ENCODE measurements at places on chromosomes 12 and 14.

DNA sequence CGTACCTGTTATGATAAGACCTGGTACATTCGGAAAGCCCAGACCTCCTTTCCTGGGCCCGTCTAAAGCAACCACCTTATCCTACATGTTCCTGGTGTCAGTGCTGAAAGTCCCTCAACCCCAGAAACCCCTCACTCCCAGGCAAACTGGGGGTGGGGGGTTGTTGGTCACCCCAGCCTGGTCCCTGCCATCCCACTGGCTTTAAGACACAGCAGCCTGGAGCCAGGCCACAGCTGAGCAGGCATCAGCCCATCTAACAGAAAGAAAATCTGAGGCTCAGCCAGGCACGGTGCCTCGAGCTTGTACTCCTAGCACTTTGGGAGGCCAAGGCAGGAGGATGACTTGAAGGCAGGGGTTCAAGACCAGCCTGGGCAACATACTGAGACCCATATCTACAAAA is 4.5 kb downstream of the SELPLG start:
- no peak for DNase-seq

GRCh38 chr14:90398841-90399540 is 2.2 kb downstream of the CALM1 start:
- no peak for DNase-seq

DNA sequence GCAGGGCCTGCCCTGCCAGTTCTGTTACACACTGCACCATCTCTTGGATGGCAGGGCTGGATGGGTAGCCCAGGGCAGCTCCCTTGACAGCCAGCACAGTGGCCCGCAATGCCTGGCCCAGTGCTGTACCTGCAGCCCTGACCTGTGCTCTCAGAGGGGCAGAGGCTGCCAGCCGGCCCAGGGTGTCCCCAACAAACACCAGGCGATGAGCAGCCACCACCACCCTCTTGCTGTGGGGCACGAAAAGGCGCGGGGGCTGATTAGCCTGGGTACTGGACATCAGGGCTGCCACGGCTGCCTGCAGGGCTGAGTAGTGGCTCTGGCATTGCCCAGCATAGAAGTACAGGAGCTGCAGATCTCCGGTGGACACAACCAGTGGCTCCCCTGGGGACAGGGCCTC is 4.6 kb upstream of the SLC22A17 start:
- no peak for DNase-seq

DNA sequence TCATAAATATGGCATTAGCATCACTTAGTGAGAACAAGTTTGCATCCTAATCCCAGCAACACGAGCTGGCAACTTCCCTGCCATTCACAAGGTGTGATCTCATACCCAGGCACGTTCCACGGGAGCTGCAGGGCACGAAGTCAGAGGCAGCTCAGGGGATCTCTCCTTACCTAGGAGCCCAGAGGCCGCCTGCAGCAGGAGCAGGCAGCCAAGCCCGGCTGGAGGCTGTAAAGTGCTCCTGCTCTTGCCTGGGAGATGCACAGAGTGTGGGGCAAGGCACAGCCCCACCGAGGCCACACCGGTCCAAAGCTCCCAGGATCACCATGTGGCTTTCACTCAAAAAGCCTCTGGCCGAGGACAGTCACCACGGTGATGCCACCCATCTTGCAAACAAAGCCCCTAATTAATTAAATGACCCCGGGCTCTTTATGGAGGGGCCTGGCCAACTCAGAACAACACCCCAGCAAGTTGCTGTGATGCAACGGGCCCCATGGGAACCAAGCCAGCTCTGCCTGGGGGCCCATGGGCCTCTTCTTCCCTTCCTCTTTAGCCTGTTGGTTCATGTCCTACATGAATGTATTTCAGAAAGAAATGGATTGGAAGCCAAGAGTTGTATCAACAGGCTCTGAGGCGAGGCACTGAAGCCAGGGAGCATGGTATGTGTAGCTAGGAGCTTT is 26.5 kb downstream of the NUAK1 start:
- no peak for DNase-seq

DNA sequence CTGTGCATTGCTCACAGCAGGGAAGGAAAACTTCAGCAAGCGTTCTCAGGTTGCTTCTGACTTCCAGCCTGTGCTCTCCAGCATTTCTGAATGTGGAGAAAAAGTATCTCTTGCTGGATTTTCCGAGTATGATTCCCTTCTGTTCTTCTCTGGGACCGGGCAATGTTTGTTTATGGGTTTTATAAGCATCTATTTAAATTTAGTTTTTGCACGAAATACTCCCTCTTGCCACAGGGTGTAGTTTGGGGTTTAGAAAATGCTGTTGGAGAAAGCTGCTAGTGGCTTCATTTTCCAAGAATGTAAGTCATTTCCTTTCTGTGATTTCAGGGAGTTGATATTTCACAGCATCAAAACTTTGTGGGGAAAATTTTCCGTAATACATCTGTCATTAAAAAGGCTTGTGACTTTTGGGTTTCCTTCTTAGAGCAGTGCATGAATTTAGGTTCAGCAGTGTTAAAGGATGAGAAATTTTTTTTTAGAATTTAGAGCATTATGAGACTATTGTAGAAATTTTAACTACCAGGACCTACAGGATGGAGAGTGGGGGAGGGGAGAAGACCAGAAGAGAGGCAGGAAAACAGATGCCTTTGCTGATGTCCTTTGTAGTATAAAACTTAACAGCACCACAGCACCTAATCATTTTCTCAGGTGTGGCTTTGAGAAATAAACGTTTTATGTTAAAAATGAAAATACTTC is 1.5 kb downstream of the FRMD6 start:
- DNase-seq: peak; percentile 73

DNA sequence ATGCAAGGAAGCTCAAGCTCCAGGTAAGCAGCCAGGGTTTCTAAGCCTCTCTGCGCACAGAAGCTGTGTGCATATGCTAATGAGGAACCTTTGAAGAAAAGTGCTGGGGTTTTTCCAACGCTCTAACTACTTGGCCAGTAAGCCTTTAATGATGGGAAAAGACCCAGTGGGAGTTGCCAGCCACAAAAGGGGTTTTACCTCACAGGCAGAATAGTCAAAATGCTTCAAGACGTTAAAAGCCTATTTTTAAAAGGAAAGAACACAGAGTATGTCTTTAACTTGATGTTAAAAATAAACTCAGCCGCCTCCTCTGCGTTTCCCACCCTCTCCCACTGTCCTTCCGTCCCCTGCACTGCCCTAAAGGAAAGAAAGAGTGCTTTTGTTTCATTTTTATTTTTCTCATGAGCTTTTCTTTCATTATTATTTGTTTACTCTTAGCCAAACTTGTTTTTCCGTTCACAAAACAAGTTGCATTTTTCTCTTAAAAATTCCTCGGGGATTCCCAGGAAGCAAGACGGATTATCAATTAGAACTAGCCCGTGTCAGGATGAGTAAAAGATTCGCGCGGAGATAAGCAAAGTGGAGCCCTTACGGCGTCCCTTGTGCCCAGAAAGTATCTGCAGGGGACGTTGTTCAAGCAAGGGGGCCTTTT is 209.8 kb upstream of the NUDT4 start:
- DNase-seq: peak; percentile 42

GRCh38 chr12:53098354-53098981 is 1.0 kb downstream of the IGFBP6 start:
- peak; percentile 90 for DNase-seq

DNA sequence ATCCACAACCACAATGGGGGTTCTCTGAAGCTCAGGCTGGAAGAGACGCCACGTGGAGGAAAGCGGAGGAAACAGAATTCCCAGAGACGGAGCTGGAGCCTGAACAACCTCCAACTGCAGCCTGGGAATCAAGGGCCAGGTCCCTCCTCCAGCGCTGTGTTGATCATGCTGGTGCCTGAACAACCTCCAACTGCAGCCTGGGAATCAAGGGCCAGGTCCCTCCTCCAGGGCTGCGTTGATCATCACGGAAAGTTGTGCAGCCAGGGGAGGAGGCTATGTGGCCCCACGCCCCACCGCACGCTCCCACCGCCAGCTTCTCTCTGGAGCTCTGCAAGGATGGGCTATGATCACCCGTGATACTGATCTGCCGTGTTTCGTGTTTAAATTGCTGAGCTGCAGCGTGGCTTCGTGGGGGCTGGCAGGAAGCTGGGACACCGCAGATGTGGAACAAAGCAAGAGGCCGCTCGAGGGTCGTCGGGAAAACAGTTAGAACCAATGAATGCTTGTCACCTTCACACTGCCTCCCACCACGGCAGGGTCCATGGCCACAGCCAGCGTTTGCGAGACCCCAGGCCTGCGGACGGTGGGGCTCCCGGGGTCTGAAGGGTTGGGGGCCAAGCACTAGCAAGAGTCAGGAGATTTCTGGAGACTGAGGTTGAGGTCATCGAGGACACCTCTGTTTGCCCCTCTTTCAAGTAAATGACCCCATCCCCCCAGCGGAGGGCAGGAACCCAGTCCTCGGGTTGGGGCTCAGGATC is 51.8 kb upstream of the FBRSL1 start:
- DNase-seq: no peak

DNA sequence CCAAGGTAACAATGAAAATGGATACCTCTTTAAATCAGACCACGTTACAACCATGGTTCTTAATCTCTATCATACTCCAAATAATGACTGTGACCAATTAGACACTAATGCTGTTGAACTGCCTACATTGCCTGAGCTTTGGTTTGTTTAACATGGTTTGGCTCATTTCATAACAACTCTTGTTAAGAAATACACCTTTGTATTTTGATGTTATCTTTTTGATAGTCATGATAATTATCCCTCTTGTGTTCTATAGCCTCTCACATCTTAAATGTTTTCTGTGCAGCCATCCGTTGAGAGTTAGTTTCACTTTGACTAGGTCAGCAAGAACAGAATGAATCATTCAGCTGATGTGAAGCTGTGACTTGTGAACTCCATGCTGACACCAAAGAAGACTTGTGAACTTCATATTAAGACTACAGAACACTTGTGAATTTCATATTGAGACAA is 75.5 kb upstream of the RERGL start:
- DNase-seq: peak; percentile 83

DNA sequence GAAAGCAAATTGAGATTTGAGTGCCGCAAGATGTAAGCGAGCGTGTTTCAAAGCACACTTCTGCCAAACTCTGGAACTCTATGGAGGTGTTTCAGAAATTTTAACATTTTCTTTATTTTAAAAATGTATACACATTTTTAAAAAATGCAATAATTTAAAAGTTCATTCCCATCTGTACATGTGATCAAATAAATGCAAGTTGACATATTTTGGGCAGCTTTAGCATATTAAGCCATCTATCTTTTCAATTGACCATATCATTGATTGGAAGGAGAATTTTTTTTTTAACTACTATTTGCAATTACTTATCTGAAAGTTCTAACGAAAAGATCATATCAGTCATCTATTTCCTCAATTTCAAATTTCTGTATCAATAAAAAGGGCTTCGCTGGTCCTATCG is 101.3 kb downstream of the PPM1H start:
- no peak for DNase-seq

DNA sequence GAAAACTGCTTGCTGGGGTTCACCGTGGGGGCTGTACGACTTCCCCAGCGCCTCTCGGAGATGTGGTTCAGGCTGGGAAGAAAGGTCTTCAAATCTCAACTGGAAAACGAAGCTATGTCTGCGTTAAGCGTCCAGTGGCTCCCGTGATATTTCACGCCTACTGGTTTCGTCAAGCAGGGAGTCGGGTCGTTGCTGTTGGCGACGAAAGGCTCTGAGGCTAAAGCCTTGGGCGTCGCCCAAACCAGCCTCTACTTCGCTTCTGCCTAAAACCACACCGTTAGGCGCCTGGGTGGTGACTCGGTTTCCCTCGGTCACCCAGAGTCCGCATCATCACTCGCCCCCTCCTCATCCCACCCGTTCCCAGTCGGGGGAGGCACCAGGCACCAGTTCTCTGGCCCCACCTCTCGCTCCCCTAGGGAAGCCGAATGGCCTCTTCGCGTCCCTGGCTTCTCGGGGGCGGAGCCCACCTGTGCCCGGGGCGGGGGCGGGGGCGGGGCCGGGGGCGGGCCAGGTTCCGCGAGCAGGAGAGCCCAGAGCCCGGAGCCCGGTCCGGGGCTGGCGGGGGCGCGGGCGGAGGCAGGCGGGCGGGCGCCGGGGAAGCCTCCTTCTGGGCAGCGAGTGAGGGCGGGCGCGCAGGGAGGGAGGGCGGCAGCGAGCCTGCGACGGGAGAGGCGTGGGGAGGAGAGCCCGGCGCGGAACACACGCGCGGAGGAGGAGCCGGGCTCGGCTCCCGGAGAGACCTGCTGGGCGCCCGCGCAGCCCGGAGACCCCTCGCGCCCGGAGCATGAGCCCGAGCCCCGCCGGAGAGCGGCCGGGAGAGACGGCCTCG is at the start of gene B4GALNT3:
Gene B4GALNT3 (plus strand): TSS at position 510 of the 829 bp plus-strand sequence. CDS start 438 bp downstream, outside the sequence.
- peak; percentile 19 for DNase-seq

DNA sequence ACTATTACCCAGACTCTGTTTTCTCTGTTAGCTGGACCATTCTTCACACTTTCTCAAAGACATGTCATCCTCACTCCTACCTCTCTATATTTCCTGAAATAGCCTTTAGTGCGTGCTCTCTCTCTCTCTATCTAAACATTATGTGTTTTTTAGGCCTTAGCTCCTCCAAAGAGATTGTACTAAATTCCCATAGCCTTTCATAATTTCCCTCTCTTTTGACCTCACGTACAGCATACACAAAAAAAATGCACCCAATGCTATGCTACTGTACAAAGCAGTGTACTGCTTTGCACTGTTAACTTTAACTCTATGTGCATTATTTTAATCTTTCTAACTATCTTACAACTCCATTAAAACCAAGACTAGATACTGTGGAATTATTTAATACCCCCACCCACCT is 288.4 kb downstream of the DAD1 start:
- no peak for DNase-seq

DNA sequence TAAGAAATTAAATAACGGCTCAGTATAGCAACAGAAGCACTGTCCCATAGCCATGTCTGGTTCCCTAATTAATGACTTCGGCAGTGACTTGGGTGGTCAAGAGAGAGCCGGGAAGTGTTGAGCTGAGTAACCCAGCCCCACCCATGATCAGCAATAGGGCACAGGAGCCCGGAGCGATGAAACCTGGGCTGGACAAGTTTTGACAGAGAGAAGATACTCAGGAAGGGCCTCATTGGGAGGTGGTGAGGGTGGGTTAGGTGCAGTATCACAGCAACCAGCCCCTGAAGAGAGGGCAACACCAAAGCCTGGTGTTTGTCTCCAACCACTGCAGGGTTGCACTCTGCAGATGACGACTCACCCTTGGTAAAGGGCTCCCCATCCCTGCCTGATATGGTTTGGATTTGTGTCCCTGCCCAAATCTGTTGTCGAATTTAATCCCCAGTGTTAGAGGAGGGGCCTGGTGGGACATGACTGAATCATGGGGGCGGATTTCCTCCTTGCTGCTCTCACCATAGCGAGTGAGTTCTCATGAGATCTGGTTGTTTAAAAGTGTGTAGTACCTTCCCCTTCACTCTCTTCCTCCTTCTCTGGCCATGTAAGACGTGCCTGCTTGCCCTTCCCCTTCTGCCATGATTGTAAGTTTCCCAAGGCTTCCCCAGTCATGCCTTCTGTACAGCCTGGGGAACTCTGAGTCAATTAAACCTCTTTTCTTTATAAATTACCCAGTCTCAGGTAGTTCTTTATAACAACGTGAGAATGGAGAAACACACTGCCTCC is 124.9 kb upstream of the MED13L start:
- DNase-seq: no peak

GRCh38 chr12:121632069-121632970 is 6.0 kb downstream of the ORAI1 start:
- DNase-seq: no peak

- DNase-seq: no peak
Observed at GRCh38 chr12:123382684-123383083, 1.2 kb upstream of the KMT5A start.

All from ACHN (cell line).